ENCODE measurements at places on chromosomes 4 and X.
A peak's percentile ranks its signal among the peaks of the same experiment; 100 is the strongest.

DNA sequence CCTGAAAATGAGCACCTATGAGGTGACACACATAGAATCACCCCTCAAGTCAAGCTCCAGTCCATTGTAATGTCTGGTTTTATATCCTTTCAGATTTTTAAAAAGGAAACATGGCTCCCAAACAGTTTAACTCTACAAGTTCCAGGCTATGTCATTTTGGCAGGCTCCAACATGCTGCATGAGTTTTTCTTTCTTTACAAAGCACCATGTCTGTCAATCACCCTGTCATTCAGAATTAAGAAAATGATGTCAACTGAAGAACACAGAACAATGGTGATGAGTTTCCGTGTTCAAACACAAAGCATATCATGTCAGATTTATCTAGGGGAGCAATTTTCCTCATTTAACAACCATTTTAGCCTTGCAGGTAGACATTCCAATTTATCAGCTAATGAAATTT is 106.5 kb downstream of the AMMECR1 start:
- no peak for DNase-seq

GRCh38 chrX:34578237-34578636 is 78.8 kb downstream of the TMEM47 start:
- DNase-seq: no peak

GRCh38 chr4:41000356-41000755 is 214.0 kb downstream of the APBB2 start:
- DNase-seq: no peak

- DNase-seq: no peak
Measured at GRCh38 chr4:176645246-176645960, 147.3 kb downstream of the VEGFC start.

GRCh38 chr4:8898419-8898818 is 26.8 kb upstream of the HMX1 start:
- peak; percentile 75 for DNase-seq

- DNase-seq: no peak
Measured at GRCh38 chr4:80452768-80453167, 117.2 kb downstream of the CFAP299 start.

DNA sequence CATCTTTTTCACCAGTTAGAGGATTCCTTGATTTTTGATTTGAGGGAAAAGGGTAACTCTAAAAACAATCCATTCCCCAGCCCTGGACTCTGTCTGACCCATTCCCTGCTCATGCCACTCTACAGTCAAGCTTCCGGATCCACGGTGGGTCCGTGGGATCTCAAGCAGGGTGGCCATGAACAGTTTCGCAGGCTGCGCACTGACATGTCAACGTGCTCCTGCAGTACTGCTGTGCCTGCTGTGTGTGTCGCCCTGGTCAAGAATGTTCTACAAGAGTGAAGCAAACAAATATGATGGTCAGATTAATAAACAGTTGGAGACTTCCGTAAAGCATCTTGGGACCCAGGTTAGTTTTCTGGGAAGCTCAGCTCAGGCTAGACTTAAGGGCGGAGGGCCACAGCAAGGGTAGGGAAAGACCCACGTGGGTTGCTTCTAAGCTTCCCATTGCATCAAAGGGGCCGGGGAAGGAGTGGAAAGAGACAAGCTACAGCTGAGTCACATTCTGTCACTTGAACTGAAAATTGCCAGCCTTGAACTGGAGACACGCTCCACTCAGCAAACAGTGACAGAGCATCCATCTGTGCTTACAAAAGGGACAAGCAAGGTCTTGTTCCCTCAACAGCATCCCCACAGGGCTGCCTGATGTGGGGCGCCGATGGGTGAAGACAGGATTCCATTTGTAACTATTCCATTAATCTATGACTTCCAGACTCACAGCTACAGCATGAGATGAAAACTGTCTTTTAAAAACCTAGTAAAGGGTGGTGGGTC is 81.8 kb downstream of the MTMR1 start:
- DNase-seq: no peak

DNA sequence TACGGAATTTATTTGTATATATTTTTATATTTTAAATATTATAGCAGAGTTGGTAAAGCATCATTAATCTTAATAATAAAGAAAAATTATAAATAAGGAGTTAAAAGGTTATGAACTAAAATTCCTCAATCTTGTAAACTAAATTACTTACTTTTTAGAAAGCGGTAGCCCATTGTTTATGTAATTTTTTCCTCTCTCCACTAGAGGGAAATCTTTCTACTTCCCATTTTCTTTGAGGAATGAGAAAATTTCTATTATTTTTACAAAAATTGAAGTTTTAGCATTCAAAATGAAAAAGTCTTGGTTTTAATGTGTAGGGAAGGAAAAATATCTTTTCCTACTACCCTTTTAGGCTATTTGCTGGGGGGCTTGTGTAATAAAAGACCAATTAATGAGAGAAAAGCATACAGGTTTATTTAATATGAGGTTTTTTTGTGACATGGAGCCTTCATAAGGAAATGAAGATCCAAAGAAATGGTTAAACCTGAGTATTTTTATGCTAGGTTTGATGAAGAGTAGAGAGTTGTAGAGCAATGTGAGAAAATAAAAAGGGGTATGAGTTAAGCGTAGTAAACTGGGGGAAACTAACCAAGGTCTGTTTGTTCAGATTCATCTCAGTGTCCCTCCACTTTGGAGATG is 68.7 kb upstream of the ADAD1 start:
- DNase-seq: no peak

DNA sequence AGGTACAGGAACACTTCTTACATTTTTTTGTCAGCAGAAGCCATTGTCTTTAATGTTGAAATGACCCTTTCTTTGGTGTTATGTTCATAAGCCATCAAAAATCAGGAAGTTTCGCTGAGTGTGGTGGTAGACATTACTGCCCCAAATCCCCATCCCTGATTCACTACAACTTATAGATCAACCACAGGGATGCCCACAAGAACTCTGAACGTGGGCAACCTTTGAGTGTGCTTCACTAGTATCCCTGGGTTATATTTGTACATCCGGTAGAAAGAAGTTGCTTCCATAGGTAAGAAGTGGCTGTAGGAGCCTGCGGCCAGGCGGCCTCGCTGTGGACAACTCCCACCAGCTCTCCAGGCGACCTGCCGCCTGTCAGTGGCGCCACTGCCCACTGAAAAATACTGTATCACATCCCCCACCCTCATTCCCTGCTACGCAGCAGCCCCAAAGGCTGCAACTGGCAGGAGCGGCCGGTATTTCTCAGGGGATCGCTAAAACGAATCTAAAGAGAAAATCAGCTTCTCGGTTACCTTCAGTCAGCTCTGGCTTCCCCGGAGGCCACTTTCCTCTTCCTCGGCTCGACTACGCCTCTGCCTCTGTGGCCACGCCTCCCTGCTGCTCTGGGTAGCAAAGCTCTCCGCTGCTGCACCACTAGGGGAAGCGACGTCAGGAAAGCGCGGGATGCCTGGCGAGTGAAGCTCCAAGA is 13.9 kb upstream of the ETDC start:
- peak; percentile 58 for DNase-seq

DNA sequence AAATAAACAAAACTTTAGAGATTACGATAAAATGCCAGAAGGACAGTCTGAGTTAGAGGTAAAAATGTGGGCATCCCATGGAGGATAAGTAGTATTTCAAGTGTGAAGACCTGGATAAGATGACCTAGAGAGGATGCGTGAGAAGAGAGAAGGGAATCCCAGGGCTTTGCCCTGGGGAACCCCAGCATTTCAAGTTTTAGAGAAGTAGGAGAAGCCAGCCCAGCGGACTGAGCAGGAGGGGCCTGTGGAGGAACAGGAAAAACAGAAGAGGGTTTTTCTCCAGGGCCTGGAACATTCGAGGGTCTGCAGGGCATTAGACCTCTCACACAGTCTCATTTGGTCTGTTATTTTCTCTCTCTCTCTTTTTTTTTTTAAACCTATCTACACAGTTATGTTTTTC is 2.9 kb upstream of the CFP start:
- DNase-seq: no peak

DNA sequence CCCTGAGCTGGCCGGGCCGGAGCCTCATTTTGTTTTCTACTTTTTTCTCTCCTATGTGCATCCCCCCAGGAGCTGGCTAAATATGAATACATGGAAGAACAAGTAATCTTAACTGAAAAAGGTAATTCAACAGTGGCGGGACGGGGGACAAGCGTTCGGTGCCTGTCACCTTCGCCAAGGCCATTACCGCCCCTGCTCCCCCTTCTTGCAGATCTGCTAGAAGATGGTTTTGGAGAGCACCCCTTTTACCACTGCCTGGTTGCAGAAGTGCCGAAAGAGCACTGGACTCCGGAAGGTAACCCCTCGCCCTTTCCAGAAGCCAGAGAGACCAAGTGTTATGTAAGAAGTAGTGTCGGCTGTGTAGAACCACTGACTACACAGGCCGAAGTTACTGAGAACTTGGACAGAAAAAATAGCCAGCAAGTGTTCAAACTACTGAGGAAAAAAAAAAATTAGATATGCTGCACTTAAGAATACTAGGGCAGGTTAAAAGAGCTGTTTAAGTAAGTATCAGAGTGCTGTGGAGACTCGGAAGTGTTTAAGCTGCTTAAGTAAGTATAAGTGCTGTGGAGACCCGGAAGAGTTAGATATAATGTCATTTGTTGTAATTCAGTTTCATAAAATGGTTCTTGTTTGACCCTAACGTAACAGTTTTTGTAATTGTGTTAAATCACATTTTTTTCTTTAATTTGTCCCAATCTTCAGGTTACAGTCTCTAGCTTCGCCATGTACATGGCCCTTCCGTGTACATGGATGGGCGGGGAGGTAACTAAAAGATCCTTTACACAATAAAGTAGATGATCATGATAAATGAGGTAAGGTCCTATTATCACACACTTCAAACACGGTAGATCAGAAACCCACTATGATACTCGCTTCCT is 856 bp downstream of the SAT1 start:
- no peak for DNase-seq

GRCh38 chrX:97860226-97860625 is 976.5 kb downstream of the RPA4 start:
- DNase-seq: no peak

- DNase-seq: no peak
Measured at GRCh38 chr4:108730579-108730978, 32.3 kb downstream of the ETNPPL start.

DNA sequence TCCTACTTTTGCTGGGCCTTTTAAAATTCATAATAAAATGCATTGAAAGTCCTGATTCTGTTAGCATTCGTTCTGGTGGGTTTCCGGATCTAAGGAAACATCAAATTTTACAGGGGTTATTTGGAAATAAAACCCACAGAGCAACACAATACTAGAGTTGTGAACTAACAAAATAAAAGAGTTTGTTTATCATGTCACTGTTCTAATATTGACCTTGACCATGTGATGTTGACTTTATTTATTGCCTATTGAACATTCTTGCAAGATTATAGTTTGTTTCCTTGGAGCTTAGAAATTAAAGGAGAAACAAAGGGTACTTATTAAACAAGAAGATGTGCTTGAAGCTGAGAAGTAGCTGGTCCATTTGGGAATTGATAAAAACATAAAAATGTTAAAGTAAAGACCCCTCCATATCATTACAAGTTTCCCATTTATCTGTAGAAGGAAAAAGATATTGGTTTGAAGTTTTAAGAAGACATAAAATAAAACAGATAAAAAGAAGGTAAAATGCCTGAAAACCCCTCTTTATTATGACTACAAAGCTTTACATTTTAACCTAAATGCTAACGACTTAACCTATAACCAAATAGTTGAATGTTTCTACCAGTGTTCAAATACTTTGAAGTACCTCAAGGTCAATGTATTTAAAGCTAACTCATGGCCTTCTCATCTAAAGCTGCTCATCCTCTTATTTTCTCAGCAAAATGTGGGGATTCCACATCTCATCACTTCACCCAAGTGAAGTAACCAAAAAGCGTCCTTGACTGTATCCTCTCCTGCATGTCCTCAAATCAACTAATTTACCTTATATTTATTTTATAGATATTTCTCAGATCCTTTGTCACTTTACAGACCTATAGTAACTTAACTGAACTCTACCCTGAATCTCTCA is 179.6 kb downstream of the GASK1B start:
- no peak for DNase-seq

DNA sequence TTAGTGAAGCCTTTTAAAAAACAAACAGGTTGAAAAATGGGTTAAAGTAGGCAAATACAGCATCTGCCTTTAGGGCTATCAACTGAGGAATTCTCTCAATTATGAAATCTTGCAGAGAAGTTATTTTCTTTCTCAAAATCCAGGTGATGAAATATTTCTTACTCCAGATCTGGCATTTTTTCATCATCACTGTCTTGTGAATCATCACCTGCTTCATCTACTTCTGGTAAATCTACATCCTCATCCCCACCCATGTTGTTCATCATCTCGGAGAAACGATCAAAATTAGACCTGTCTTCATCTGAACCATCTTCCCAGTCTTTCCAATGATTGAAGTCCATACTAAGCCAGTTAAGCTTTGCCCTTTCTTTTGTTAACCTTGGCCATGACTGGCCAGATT is 33.3 kb upstream of the HPF1 start:
- no peak for DNase-seq

- no peak for DNase-seq
Measured at GRCh38 chrX:133482056-133482952, 67.0 kb upstream of the GPC4 start.

DNA sequence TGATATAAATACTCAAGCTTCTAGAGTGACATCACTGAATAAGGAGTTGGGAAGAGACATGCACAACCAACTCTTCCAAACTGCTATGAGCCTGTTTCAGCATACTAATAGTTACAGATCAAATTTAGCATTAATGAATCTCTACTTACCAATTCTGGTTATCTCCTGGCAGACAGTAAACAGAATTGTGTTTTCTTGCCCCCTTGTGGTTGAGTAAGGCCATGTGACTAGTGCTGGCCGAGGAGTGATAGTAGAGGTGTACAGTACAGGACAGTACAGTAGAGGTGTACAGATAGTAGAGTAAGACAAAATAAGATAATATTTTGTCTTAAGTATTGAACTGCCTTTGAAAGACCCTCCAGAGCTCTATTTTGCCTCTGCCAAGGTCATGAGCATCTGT is 681.4 kb downstream of the GABRG1 start:
- DNase-seq: no peak

- no peak for DNase-seq
Measured at GRCh38 chr4:1576961-1577821, 106.9 kb downstream of the FAM53A start.

- no peak for DNase-seq
Measured at GRCh38 chr4:150367326-150367725, 214.6 kb upstream of the MAB21L2 start.

DNA sequence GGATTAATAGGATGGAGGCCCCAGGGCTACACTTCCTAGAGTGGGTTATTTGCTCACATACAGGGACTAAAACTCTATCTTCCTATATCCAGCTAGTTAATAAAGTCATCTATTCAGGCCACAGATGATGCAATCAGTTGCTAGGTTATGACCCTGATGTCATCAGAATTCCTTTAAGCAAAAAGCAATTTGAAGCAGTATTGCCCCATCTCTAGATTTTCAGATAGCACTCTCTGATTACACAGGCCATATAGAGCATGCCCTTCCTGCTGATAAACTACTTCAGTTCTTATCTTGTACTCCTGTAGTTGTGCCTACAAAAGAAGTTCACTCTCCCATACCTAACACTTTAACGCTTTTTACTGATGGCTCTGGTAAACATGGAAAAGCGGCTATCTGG is 84.8 kb downstream of the TMEM144 start:
- DNase-seq: no peak

- no peak for DNase-seq
Measured at GRCh38 chr4:163694385-163694784, 199.9 kb downstream of the TMA16 start.

GRCh38 chr4:39521253-39521919 is 5.9 kb downstream of the UGDH start:
- no peak for DNase-seq

GRCh38 chr4:159298502-159298901 is 195.6 kb downstream of the RAPGEF2 start:
- no peak for DNase-seq

Measured in femur (tissue), 1 donor.